ENCODE measurements at places on chromosomes 4 and X.

DNA sequence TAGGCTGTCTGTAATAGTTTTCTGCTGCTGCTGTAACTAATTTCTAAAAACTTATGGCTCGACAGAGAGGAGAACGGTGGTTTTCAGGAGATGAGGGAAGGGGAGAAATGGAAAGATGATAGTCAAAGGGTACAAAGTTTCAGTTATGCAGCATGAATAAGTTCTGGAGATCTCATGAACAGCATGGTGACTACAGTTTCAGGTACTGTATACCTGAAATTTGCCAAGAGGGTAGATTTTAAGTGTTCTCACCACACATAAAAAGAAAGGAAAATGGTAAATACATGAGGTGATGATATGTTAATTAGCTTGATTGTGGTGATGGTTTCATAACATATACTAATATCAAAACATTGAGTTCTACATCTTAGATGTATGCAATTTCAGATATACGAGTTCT, 34.9 kb downstream of the DRD5 start:
- no peak for DNase-seq

DNA sequence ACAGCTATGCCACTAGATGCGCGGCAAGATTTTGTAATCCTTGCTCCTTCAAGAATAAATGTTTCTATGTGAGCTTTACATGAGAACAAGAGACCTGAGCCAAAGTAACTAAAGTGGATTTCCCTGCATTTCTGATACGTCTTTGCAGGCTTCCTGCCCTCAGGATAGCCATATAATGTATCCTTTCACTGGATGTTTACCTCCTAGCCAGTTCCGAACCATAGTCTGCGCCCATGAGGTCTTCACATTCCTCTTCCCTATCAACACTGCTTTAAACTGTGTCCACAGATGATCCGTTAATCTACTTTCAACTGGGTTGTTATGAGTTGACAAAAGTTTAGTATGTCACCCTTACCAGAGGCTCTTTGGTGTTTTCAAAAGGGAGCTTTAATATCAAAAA, 1889.1 kb upstream of the AGA start:
- no peak for DNase-seq

DNA sequence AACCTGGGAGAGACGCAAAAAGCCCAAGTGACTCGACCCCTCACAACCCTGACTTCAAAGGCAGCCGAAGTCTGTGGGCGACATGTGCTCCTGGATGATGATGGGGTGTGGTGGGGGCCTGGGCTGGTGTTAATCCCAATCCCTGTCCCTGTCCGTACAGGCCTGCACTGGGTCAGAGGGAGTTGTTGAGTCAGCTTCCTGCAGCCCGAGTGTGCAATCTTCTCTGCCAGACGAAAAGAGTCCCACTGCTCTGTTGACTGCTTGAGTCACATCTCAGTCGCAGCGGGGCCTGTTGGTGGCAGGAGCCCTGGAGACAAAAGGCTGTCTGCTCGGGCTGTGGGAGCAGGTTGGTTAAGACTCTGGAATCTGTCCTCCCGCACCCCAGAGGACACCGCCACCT, 10.3 kb downstream of the FAM3A start:
- DNase-seq: no peak

DNA sequence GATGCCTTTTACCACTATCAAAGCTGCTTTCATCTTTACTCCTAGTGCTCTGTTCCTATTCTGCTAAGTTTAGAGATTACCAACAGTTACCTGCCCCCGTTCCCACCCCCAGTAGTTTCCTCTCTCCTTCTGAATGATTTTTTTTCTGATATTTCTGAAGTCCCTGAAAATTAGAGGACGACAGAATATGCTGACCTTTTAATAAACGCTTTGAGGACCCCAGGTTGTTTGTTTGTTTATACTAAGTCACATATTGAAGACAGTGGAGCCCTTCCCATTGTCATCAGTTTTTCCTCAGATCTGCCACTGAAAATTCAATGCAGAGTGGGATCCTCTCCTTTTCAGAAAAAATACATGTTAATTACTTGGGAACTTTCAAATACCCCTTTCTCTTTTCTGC, 1039.3 kb upstream of the AGA start:
- DNase-seq: no peak

GRCh38 chr4:40461879-40462278, 126.7 kb downstream of the CHRNA9 start:
- no peak for DNase-seq

- no peak for DNase-seq
Measured at GRCh38 chr4:70706516-70706915, 15.2 kb upstream of the RUFY3 start.

- DNase-seq: no peak
Measured at GRCh38 chrX:73847991-73848390, 285.0 kb downstream of the CHIC1 start.

- DNase-seq: no peak
Measured at GRCh38 chrX:95728446-95728845, 956.2 kb upstream of the DIAPH2 start.

DNA sequence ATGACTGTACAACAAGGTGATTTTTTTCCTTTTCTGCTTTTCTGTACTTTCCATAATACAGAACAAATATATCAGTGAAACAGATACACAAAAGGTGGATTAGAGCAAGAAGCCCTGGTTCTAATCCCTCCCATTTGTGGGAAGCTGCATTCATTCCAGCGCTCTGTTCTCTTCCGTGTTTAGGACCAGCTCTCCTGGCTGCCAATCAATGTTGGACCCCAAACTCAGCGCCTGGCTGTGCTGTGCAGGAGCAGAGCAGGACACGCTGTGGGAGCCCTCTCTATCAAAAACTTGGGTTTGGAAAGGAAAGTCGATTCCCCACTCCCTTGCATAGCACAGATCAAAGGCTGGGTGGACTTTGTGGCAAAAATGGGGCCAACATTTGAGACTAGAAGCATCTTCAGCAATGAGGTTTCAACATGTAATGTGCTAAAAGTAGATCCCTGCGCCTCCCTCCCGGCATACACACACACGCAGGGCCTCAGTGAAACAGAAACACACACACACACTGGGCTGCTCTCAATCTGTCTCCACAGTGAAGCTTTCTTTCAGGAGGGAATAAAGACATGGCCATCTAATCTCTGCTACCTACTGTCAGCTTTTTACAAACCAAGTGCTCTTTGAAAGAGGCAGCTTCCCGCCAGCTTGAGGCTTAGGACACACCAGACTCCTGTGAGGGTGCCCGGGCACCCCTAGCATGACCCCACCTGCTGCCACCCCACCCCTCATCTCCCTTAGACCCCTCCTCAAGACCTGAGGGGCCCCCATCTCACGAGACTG, 12.2 kb downstream of the WDR1 start:
- no peak for DNase-seq

GRCh38 chr4:8103421-8104390, 54.9 kb downstream of the ABLIM2 start:
- no peak for DNase-seq

GRCh38 chr4:107219681-107220080, 183.6 kb upstream of the DKK2 start:
- DNase-seq: no peak

GRCh38 chr4:123554801-123555232, 158.2 kb downstream of the SPRY1 start:
- no peak for DNase-seq

DNA sequence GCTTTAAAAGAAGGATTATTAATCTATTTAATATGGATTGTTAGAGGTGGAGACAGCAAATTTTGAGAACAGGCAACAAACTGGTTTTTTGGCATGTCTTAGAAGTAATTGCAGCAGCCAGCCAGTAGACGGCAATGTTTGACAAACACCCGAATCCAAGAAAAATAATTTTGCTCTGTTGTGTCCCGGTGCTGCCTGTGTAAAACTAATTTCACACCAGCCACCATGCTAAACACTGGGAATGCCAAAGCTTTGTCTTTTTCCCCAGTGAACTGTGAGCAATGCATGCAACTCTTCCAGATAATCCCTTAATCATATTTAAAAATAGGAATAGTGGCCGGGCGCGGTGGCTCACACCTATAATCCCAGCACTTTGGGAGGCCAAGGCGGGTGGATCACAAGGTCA, 25.9 kb downstream of the SMIM31 start:
- no peak for DNase-seq

DNA sequence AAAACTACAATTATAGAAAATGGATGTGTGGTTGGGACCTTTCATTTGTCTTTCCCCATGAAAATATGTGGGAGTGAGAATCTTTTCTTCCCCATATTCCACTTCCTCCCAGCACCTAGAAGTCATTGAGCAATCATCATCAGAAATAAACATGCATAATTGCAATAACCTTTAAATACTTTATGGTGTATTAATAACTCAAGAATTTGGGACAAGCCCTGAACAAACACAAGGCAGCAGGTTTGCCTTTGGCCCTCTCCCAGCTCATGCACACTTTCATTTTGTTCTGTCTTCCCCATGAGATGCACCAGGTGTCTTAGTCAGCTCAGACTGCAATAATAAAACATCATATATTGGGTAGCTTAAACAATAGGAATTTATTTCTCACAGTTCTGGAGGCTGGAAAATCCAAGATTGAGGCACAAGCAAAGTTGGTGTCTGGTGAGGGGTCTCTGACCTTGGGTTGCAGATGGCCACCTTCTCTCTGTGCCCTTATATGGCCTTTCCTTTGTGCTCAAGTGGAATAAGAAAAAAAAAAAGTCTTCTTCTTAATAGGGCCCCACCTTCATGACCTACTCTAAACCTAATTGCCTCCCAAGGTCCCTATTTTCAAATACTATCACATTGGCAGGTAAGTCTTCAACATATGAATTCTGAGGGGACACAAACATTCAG, 34.7 kb upstream of the TMEM184C start:
- no peak for DNase-seq

- no peak for DNase-seq
Measured at GRCh38 chr4:164876700-164877324, at the start of gene APELA. Gene APELA, plus strand, starts transcription at chr4:164877178. Its CDS starts 154 bp downstream, at chr4:164877332.

- no peak for DNase-seq
Measured at GRCh38 chr4:173211838-173212237, 43.2 kb downstream of the GALNT7 start.

- DNase-seq: no peak
Measured at GRCh38 chr4:25215511-25215910, 18.3 kb upstream of the PI4K2B start.

DNA sequence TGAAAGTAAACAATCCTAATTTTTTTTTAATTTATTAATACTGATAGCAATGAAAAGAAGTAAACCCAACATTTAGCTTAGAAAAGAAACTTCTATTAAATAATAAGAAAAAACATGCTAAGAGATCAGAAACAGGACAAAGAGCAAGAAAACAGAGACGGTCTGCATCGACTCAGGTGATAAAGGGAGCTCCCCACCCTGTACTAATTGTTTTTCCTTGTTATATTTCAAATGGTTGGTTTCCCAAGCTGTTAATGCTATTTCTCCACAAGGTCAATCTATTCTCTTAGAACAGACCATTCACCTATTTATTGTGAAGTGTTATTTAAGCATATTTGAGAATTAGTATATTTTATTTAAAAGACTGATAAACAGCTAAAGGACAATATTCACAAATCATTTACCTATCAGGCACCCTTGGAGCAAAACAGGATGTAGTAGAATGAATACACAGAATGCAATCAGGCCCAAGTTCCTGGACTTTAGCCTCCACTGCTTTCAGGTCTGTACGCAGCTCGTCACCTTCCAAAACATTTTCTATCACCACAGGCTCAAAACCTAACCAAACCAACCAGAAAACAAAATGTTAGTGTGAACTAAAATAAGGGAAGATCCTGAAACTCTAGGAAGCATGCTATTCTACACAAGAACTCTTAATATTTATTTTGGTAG, 5.5 kb downstream of the SEPSECS start:
- no peak for DNase-seq

DNA sequence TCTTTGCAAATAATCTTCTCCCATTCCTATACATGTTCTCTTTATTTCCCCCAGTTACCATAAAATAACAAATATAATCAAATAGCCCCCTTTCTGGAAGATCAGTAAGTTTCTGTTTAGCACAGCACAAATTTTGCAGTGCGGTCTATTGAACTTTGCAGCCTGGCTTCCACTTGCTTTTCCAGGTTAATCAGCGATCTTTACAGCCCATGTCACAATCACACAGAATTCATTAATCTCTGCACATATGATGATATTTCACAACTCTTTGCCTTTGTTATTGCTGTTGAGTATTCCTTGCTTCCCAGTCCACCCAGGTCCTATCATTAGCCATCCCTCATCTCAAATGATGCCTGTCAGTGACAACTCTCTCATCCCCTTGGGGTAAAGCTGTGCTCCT, 2358.0 kb downstream of the PCDH7 start:
- DNase-seq: no peak

DNA sequence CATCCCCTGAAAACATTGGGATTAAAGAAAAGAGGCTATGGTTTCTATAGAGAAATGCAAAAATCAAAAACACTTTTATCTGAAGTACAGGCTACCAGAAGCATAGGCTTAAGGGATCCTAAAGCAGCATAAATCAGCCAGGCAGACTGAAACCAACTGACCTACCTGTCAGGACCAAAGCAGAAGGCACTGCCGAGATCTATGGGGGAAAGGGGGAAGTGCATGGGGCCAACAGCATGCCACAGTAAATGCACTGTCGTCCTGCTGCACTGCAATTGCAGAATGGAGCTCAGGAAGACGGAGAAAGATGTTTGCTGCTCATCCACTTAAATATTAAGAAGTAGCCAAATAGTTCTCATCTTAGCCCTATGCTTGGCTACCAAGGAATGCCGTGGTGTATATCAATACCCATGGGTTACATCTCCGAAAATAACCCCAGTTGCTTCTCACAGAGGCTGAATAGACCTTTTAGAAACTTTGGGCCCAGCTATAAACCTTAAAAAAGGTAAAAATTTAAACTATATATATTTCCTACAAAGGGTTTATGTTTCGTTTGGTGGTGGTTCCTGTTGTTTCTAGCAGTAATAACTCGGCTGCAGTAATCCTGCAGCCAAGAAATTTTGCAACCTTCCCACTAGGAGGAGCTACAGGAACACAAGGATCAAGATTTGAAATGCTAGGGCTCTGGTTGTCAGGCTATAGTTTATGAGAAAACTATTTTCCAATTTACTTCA, 312.2 kb upstream of the DIAPH2 start:
- DNase-seq: no peak

DNA sequence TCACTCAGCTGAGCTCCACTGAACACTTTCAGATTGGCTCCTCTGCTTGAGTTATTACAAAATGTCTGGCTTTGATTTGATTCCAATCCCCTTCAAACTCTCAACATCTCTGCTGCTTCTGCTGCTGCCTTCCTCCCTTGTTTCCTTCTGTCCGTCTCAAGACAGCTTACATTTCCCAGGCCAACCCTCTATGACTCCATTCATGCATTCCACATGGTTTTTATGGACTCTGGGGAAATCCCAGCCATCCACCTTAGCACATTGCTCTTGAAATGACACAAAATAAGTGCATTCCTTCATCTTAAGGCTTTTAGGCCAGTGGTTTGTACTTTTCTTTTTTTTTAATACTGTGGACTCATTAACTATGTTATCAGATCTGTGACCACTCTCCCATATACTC, 68.5 kb upstream of the TMEM164 start:
- no peak for DNase-seq

GRCh38 chr4:86614865-86615264, 20.8 kb downstream of the PTPN13 start:
- no peak for DNase-seq

- DNase-seq: no peak
Measured at GRCh38 chr4:181189751-181190150, 1053.5 kb upstream of the TENM3 start.
